Aorta (tissue), 5 donors: ENCODE measurements at places on chromosomes 12 and 14.
A peak's percentile ranks its signal among the peaks of the same experiment; 100 is the strongest.

DNA sequence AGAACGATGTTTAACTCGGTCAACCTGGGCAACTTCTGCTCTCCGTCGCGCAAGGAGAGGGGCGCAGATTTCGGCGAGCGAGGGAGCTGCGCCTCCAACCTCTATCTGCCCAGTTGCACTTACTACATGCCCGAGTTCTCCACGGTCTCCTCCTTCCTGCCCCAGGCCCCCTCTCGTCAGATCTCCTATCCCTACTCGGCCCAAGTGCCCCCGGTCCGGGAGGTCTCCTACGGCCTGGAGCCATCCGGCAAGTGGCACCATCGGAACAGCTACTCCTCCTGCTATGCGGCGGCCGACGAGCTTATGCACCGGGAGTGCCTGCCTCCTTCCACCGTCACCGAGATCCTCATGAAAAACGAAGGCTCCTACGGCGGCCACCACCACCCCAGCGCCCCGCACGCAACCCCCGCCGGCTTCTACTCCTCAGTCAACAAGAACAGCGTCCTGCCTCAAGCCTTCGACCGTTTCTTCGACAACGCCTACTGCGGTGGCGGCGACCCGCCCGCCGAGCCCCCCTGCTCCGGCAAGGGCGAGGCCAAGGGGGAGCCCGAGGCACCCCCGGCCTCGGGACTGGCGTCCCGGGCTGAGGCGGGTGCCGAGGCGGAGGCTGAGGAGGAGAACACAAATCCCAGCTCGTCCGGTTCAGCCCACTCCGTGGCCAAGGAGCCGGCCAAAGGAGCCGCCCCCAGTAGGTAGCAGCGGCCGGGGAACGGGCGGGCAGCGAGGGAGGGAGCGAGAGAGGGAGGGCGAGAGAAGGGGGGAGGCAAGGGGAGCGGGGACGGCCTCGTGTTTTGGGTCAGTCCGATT lies 513 bp downstream of the HOXC11 start:
- DNase-seq, result peak; percentile 90
- no peak overlapping the region for H3K4me3 ChIP-seq
- H3K36me3 ChIP-seq, result no peaks in the 10 kb centered on the region
- no peak overlapping the region for H3K27ac ChIP-seq
- no peaks in the 10 kb centered on the region for H3K27me3 ChIP-seq

DNA sequence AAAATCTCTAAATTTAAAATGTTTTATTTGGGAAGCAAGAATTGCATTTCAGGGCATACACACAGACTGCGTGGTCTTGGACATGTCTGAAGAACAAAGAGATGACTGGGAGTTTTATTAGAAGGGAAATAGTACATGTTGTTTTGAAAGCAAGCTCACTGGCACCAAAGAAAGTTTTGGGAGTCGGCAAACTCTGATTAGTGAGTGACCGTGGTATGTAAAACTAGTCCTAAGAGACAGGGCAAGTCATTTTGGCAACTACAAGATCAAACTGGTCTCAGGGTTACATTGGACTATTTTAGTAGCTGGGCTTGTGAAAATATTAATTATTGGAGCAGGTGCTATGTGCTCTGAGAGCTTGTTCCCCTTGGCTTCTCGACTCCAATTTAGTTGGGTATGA lies 14.9 kb downstream of the TMEM116 start:
- no peak overlapping the region for H3K4me3 ChIP-seq
- peak overlapping the region; percentile 2 for H3K27ac ChIP-seq
- H3K27me3 ChIP-seq, result no peaks in the 10 kb centered on the region
- no peaks in the 10 kb centered on the region for H3K36me3 ChIP-seq
- no peak for DNase-seq
- H3K4me1 ChIP-seq, result no peaks in the 10 kb centered on the region

- no peaks in the 10 kb centered on the region for H3K27me3 ChIP-seq
- H3K4me1 ChIP-seq, result no peaks in the 10 kb centered on the region
- no peaks in the 10 kb centered on the region for H3K36me3 ChIP-seq
- DNase-seq, result no peak
- no peak overlapping the region for H3K27ac ChIP-seq
- H3K4me3 ChIP-seq, result no peak overlapping the region
Measured at GRCh38 chr12:113702276-113702675, 230.6 kb upstream of the LHX5 start.

DNA sequence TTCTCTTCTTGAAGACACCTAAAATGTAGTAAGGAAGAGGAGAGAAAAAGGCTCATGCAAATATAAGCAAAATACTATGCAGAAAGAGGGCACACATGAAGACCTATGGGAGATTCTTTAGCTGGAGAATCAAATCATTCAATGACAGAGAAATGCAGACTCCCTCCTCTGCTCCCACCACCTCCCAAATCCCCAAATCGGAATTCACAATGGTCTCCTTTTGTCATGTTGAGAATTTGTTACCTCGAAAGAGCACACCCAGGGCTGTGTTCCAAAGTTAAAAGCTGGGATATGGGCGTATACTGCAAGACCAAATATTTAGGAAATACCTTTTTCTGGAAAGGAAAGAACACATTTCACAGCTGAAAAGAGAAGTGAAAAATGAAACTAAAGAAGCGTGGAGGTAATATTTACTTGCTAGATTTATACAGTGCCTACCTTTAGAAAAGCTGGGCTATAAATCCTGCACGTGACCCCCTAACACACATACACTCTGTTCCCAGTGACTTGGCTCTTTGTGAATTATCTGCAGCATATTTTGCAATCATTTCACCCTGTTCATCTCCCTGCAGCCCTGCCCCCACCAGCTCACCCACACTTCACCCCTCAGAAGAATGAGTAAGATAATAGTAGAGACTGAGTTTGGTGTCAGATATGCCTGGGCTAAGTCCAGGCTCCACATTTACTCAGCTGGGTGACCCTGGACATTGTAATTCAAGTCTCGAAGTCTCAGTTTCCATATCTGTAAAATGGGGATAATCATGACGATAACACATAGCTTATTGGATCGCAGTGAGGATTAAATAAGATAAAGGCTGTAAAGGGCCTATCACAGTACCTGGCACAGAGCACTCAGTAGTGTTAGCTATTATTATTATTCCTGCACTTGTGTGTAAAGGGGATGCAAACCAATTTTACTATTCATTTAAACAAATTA lies 2.9 kb upstream of the CACNA1C start:
- H3K27me3 ChIP-seq, result no peaks in the 10 kb centered on the region
- no peaks in the 10 kb centered on the region for H3K4me1 ChIP-seq
- no peak overlapping the region for H3K4me3 ChIP-seq
- H3K27ac ChIP-seq, result no peak overlapping the region
- no peaks in the 10 kb centered on the region for H3K36me3 ChIP-seq

GRCh38 chr12:124551268-124552144 lies 15.9 kb downstream of the NCOR2 start:
- DNase-seq, result peak; percentile 87
- H3K4me3 ChIP-seq, result no peak overlapping the region
- H3K4me1 ChIP-seq, result no peaks in the 10 kb centered on the region
- no peaks in the 10 kb centered on the region for H3K27me3 ChIP-seq
- H3K27ac ChIP-seq, result no peak overlapping the region

DNA sequence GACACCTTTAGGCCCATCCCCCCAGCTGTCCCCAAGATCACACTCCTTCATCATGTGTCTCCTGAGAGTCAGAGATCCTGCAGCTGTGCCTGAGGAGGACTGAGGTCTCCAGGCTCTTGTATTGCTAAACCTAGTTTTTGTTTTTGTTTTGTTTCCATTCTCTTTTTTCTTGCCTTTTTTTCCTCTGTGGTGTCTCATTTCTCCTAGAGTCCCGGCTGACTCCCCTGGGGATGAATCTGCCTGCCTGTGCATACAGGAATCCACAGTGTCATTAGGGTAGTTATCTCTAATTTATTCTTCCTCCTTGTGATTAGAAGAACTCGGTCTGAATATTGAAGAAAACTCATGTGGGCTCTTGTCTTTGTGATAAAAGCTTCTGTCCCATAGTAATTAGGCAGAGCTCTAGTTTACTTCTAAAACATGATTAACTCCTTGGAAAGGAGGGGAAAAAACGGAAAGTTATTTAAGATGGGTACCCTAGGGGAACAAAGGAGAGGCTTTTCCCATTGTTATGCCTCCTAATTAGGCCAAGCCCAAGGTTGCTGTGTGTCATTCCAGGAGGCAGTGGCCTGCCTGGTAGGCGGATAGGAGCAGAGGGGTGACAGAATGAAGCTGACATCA lies 343.2 kb downstream of the ZFP36L1 start:
- H3K4me3 ChIP-seq, result no peak overlapping the region
- H3K27me3 ChIP-seq, result no peaks in the 10 kb centered on the region
- H3K36me3 ChIP-seq, result no peaks in the 10 kb centered on the region
- peaks cover 5% of the 10 kb centered on the region for H3K4me1 ChIP-seq
- no peak overlapping the region for H3K27ac ChIP-seq

DNA sequence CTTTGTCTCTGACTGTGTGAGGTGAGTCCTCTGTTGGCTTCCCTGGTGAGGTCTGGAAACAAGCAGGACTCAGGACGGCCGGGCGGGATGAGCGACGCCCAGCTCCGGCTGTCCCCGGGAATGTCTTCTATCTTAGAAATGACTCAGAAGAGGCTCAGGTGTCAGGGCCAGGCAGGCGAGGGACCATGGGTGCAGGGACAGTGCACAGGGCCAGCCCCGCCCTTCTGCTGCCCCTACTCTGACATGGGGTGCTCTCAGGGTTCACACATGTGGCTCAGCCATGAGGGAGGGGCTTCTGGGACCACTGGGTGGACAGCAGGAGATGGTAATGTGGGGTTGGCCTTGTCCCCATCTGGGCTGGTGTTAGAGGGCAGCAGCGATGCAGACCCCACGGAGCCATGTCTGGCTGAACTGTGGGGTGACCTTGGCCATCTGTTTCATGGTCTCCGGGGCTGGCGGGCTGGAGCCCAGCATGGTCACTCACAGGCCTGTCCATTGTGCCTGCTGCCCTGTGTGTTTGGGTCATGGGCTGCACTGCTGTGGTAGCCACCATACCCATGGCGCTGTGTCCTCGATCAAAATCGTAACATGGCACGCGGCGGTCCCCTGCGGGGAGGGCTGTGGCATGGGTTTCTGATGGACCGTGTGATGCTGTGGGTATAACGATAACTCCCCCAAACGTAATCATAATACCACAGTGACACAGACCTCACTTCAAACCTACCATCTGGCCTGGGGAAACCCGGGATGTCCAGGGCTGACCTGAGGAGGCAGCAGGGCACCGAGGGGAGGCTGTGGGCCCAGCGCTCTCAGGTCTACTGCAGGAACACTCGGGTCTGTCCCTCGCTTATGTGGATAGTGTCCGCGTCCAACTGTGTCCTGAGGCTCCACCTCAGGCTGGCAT lies 368.8 kb downstream of the TMEM121 start:
- no peak overlapping the region for H3K27ac ChIP-seq
- DNase-seq, result peak; percentile 57
- H3K4me3 ChIP-seq, result no peak overlapping the region
- no peaks in the 10 kb centered on the region for H3K36me3 ChIP-seq

DNA sequence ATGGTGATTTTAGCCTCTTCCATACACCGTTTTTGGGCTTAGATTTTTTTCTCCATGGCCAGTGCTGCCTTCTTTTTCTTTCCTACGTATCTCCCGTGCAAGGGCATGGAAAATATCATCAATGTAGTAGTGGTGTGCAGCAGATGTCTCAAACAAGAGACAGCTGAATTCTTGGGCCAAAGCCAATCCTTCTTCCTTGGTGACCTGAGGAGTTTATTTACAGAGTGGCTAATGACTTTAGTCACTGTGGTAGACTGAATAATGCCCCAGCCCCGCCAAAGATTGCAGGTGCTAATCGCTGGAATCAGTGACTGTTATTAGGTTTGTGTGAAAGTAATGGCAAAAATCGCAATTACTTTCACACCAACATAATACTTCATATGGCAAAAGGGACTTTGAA lies 235.5 kb upstream of the NOS1 start:
- no peak overlapping the region for H3K4me3 ChIP-seq
- H3K27ac ChIP-seq, result no peak overlapping the region
- no peaks in the 10 kb centered on the region for H3K36me3 ChIP-seq
- no peak for DNase-seq
- H3K27me3 ChIP-seq, result no peaks in the 10 kb centered on the region

DNA sequence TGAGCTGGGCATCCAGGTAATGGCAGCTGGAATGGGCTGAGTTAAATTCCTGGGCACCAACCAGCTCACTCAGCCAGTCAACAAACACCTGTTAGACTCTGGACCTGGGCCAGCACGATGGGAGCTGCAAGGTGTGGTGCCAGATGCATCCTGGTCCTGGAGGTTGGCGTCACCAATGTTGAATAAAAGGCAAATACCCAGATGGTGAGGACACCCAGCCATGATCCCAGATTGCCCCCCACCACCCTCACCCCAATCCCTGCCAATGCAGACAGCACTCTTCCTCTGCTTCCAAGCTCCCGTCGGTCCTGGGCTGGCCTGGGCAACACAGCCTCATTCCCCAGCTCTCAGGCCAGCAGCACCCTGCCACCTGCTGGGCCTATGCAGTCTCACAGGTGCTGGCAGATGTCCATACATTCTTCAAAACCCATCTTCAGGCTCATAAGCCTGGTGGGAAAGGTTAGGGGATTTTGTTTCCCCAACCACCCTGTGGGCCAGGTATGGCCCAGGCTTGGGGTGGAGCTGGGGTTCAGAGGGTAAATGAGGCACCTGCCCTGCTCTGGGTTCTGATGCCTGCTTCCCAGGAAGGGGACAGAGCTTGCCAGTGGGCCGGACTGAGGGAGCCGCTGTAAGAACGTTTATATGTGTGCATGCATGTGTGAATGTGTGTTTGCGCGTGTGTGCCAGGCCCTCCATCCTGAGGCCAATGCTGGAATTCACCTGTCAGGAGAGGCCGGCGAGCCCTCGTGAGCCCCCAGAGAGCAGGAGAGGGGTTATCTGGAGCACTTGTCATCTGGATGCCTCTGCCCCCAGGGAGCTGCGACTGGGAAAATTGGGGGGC lies 58.0 kb downstream of the LGMN start:
- peak; percentile 72 for DNase-seq
- H3K4me1 ChIP-seq, result no peaks in the 10 kb centered on the region
- no peaks in the 10 kb centered on the region for H3K36me3 ChIP-seq
- no peak overlapping the region for H3K27ac ChIP-seq
- no peaks in the 10 kb centered on the region for H3K27me3 ChIP-seq

- H3K4me1 ChIP-seq, result no peaks in the 10 kb centered on the region
- H3K36me3 ChIP-seq, result no peaks in the 10 kb centered on the region
Measured at GRCh38 chr12:12441843-12442461, 85.1 kb downstream of the BORCS5 start.

DNA sequence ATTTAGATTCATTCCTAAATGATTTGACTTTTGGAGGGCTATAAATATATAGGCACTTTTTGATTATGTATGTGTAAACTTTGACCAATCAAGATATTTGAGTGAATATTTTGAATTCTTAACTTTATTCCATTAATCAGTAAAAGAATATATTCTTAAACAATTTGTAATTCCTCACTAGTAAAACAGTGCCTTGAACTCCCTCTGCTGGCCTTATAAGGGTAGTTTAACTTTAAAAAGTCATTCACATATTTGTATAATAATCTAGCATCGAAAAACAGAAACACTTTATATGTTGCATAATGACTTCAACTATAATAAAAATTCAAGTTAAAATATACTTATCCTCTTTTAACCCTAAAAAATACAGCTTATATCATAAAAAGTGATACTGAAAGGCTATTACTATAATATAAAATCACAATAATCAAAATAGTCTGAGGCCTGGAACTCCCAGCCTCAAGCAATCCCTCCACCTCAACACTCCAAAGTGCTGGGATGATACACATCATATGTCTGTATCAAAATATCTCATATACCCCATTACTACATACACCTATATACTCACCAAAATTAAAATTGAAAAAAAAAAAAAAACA lies 31.2 kb downstream of the CCDC59 start:
- no peaks in the 10 kb centered on the region for H3K4me1 ChIP-seq
- no peak overlapping the region for H3K4me3 ChIP-seq
